ENCODE measurements at places on chromosomes 2 and 18.

GRCh38 chr2:55840460-55840859 is 83.1 kb downstream of the EFEMP1 start:
- DNase-seq: no peak
- no peaks in the 10 kb centered on the region for H3K4me1 ChIP-seq
- H3K36me3 ChIP-seq: no peaks in the 10 kb centered on the region
- H3K4me3 ChIP-seq: no peak overlapping the region
- no peak overlapping the region for H3K27ac ChIP-seq

GRCh38 chr18:79662439-79662838 is 17.2 kb upstream of the CTDP1 start:
- no peak overlapping the region for H3K4me3 ChIP-seq
- no peak for DNase-seq
- H3K27ac ChIP-seq: no peak overlapping the region
- H3K4me1 ChIP-seq: no peaks in the 10 kb centered on the region
- H3K27me3 ChIP-seq: no peaks in the 10 kb centered on the region
- no peaks in the 10 kb centered on the region for H3K36me3 ChIP-seq

GRCh38 chr2:187586011-187586641 is 31.9 kb upstream of the TFPI start:
- no peak overlapping the region for H3K27ac ChIP-seq
- no peaks in the 10 kb centered on the region for H3K36me3 ChIP-seq
- H3K4me3 ChIP-seq: no peak overlapping the region
- peaks cover 6% of the 10 kb centered on the region for H3K4me1 ChIP-seq

DNA sequence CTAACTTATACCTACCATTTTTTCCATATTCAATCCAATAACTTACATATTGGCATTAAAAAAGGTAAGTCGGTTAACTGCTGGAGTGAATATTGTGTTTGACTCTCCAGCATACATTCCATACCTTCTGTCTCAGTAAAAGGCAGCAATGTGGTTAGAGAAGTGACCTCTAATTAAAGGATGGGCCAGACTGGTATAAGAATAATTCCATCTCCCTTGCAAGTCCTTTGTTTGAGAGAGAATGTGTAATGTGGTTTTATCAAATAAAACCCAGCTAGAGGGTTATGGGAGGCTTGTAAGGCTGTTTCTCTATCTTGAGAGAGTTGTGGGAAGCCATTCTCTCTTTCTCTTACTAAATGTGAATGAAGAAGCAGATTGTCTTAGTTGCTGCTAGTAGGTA is 289.3 kb upstream of the TCF4 start:
- no peak overlapping the region for H3K27ac ChIP-seq
- H3K4me1 ChIP-seq: no peaks in the 10 kb centered on the region
- no peak overlapping the region for H3K4me3 ChIP-seq
- no peaks in the 10 kb centered on the region for H3K36me3 ChIP-seq

DNA sequence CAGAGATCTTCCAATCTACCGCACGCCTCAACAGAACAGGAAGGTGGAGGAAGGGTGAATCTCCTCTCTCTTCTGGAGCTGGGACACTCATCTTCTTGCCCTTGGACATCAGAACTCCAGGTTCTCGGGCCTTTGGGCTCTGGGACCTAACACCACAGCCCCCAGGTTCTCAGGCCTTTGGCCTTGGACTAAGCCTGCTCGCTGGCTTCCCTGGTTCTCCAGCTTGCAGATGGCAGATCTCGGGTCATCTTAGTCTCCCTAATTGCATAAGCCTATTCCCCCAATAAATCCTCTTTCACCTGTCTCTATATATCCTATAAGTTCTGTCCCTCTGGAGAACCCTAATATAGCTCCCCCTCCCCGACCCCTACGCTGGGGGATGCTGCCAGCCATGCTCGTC is 14.8 kb downstream of the HS6ST1 start:
- no peaks in the 10 kb centered on the region for H3K27me3 ChIP-seq
- H3K36me3 ChIP-seq: no peaks in the 10 kb centered on the region
- no peak overlapping the region for H3K27ac ChIP-seq
- DNase-seq: no peak
- H3K4me3 ChIP-seq: no peak overlapping the region

- peak overlapping the region; percentile 50 for H3K4me3 ChIP-seq
- DNase-seq: no peak
- no peaks in the 10 kb centered on the region for H3K27me3 ChIP-seq
- peak overlapping the region; percentile 80 for H3K27ac ChIP-seq
Measured at GRCh38 chr2:98730707-98731040, 258 bp downstream of the MGAT4A start.

- no peak overlapping the region for H3K27ac ChIP-seq
- H3K4me3 ChIP-seq: no peak overlapping the region
- H3K36me3 ChIP-seq: no peaks in the 10 kb centered on the region
- H3K27me3 ChIP-seq: no peaks in the 10 kb centered on the region
- DNase-seq: no peak
Measured at GRCh38 chr2:156057647-156058046, 274.9 kb downstream of the NR4A2 start.

DNA sequence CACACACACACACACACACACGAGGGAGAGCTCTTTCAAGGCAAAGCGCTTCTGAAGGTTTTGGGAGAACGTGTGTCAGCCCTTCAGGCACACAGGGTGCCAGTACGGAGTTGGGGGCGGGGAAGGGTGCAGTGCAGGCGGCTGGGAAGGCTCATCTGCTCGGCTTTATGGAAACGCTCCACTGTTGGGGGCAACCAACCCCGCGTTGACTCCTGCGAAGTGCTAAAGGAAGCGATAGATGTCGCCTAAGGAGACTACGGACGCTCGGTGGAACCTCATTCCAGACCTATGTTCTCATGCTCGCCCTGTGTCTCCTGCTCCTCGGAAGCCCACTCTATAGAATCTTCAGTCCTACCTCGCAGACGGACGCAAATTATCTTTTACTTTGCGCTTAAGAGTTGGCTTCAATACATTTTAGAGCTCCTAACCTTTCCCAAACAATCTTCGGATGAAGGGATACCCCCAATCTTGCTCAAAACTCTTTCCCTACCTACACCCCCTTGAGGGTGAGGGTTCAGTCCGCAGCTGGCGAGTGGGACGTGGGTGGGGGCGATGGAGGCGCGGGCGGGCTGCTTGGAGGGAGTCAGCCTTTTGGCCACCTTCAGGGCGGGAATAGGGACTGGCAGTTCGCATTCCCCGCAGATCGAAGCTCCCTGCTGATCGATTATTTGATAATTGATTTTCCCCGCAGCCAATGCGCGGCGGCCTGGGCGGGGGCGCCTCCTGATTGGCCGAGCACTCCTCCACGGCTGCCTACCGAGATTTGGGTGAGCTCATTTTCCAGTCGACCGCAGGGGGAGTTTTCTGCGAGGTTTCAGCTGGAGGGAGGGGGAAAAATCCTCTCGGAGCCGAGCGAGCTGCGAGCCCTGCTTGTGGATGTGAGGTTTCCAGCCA is 1.9 kb upstream of the MEIS1 start:
- no peaks in the 10 kb centered on the region for H3K36me3 ChIP-seq
- peak overlapping the region; percentile 81 for H3K27ac ChIP-seq
- H3K4me3 ChIP-seq: peak overlapping the region; percentile 61
- no peaks in the 10 kb centered on the region for H3K27me3 ChIP-seq
- DNase-seq: peak; percentile 81

DNA sequence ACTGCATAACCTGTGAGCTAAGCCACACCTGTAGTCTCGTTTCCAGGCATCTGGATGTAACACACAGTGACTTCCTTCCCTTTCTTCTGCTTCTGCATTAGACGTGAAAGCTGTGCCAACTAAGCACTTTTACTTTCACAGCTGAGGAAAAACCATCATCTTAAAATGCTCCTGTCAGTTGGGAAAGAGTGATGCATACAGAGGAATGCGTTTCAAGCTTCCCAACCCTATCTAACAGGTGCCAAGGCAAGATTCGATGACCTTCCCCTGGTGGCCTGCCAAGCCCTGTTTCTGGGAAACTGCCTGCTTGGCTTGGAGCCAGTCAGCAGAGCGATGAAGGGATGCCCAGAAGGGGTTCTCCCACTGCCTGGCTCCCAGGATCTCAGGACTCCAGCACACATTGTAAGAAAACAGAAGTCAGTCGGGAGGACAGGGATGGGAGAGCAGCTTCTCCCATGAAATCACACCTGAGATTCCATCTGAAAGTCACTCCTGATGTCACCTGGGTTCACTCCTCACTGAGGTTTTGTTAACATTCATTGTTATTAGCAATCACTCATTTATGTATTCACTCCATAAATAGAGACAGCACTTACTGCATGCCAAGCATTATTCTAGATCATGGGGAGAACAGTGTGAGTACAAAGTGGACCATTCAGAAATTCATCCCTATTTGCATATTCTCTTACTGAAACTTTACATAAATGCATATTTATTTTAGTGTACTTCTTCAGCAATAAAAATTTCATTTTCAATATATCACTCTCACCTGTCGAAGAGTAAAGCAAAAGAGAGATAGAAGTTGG is 64.1 kb downstream of the DTNA start:
- H3K4me3 ChIP-seq: no peak overlapping the region
- no peaks in the 10 kb centered on the region for H3K27me3 ChIP-seq
- no peak for DNase-seq

GRCh38 chr2:86512034-86512433 is 51.2 kb downstream of the CHMP3 start:
- H3K4me3 ChIP-seq: no peak overlapping the region
- H3K4me1 ChIP-seq: no peaks in the 10 kb centered on the region
- peaks cover 17% of the 10 kb centered on the region for H3K36me3 ChIP-seq
- H3K27me3 ChIP-seq: no peaks in the 10 kb centered on the region
- DNase-seq: no peak
- H3K27ac ChIP-seq: no peak overlapping the region

DNA sequence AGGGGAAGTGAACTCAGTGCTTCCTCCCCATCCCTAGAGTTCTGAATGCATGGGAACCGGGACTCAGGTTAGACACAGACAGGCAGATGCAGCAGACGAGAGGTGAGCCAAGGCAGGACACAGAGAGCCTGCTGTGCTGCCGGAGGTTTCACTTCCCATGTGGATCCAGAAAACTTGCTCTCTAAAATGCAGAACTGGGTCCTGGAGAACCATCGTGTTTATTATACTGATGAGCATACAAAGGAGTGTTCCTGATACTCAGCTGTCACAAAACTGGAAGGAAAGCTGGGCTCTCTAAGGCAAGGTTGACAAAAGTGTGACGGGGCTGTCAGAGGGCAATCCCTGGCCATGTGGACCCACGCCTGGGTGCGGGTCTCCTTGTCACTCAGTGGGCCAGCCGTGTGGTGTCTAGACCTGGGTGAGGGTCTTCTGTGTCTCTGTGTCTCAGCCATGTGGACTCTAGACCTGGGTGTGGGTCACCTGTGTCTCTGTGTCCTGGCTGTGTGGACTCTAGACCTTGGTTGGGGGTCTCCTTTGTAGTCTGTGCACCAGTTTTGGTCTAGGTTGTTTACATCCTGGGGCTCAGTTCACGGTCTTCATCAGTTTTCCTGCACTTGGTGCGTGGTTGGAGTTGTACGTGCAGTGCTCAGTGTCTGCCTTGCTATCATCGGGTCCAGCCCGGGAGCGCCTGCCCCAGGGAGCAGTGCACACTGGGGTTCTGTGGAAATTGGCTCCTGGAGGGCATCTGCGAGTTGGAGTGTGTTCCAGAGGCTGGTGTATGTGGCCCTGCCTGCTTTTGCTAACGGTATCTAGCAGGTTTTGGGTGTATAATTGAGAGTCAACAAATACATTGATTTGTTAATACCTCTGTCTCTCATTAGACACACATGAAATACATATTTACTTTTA is 141.1 kb downstream of the ATP9B start:
- no peak for DNase-seq
- no peak overlapping the region for H3K4me3 ChIP-seq
- H3K36me3 ChIP-seq: no peaks in the 10 kb centered on the region

- DNase-seq: no peak
- no peak overlapping the region for H3K27ac ChIP-seq
- no peaks in the 10 kb centered on the region for H3K27me3 ChIP-seq
- H3K4me1 ChIP-seq: no peaks in the 10 kb centered on the region
Measured at GRCh38 chr2:30481323-30481800, 34.3 kb downstream of the LCLAT1 start.

GRCh38 chr2:205580212-205580987 is 101.9 kb upstream of the NRP2 start:
- DNase-seq: no peak
- H3K4me1 ChIP-seq: no peaks in the 10 kb centered on the region
- H3K4me3 ChIP-seq: no peak overlapping the region
- no peaks in the 10 kb centered on the region for H3K36me3 ChIP-seq

GRCh38 chr2:120825370-120826259 is 89.9 kb downstream of the GLI2 start:
- no peak overlapping the region for H3K4me3 ChIP-seq
- H3K27ac ChIP-seq: no peak overlapping the region
- H3K27me3 ChIP-seq: no peaks in the 10 kb centered on the region

- H3K4me3 ChIP-seq: no peak overlapping the region
- no peak for DNase-seq
- H3K27me3 ChIP-seq: no peaks in the 10 kb centered on the region
- no peaks in the 10 kb centered on the region for H3K4me1 ChIP-seq
- H3K36me3 ChIP-seq: no peaks in the 10 kb centered on the region
Measured at GRCh38 chr2:1655461-1655860, 88.9 kb downstream of the PXDN start.

- H3K4me1 ChIP-seq: no peaks in the 10 kb centered on the region
- no peaks in the 10 kb centered on the region for H3K36me3 ChIP-seq
- H3K27ac ChIP-seq: no peak overlapping the region
- H3K4me3 ChIP-seq: no peak overlapping the region
- no peaks in the 10 kb centered on the region for H3K27me3 ChIP-seq
Measured at GRCh38 chr18:56120782-56121181, 517.6 kb downstream of the TXNL1 start.

- DNase-seq: no peak
- H3K36me3 ChIP-seq: no peaks in the 10 kb centered on the region
- no peak overlapping the region for H3K4me3 ChIP-seq
- H3K4me1 ChIP-seq: no peaks in the 10 kb centered on the region
- no peak overlapping the region for H3K27ac ChIP-seq
Measured at GRCh38 chr18:28045176-28045810, 131.6 kb downstream of the CDH2 start.

DNA sequence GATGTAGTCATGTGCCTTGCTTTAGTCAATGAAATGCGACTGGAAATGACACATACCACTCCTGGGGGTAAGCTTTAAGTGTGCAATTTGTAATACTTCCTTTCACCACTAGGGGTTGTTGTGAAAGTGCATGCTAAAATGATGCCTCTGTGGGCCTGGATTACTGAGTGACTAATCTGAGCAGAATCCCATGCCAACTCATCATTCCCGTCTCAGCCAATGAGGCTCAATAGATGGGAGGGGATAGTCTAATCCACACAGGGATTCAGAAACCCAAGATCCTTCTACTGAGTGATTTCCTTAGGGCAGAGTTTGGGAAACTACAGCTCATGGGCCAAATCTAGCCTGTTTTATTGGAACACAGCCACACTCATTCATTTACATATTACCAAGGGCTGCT is 54.0 kb downstream of the HRH4 start:
- no peaks in the 10 kb centered on the region for H3K36me3 ChIP-seq
- H3K4me1 ChIP-seq: no peaks in the 10 kb centered on the region
- no peak for DNase-seq
- no peaks in the 10 kb centered on the region for H3K27me3 ChIP-seq
- H3K4me3 ChIP-seq: no peak overlapping the region

- H3K27ac ChIP-seq: no peak overlapping the region
- no peaks in the 10 kb centered on the region for H3K4me1 ChIP-seq
- H3K27me3 ChIP-seq: no peaks in the 10 kb centered on the region
- H3K4me3 ChIP-seq: no peak overlapping the region
- no peaks in the 10 kb centered on the region for H3K36me3 ChIP-seq
- DNase-seq: no peak
Measured at GRCh38 chr2:126910637-126911036, 11.9 kb downstream of the TEX51 start.

All from tibial nerve (tissue), 4 donors.